ENCODE measurements at places on chromosomes 4 and X.

GRCh38 chr4:88737307-88737941 is 39.8 kb upstream of the NAP1L5 start:
- no peak for DNase-seq

DNA sequence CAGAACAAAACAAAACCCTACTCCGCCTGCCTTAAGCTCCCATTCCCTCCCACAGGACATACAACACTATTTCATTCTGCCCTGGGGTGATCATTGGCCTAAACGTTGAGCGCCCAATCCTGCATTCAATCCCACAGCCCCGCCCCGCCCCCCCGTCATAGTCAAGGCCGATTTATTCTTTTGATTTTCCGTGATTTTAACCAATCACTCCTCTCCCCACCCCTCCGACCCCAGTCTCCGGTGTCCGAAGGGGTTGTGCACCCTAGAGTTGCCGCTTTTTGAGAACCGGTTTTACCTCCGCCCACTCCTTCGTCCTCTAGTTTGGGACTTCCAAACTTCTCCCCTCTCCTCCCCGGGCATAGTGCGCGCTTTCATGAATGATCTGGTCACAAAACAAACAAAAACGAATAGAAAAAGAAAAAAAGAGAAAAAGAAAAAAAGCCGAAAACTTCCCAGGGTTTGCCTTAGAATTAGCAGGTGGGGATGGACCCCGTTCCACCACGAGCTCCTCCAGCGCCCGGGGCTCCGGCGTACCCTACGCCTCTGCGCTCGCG is 446 bp upstream of the UBE2A start:
- DNase-seq: no peak

DNA sequence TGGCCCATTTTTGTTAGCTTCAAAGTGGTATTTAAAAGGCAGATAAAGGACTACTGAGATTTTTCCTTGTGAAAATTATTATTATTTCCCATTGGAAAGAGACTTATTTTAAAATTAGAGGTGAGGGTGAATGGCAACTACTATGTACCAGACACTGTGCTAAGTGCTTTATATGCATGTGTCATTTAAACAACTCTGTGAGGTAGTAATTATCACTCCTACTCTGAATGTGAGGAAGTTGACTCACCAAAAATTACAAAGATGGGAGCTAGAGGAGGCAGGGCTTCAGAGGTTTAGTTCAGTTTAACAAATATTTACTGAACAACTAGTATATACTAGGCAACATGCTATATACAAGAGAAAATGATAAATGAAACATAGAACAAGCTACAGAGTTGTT is 78.2 kb downstream of the MSL3 start:
- no peak for DNase-seq

GRCh38 chr4:102505708-102506107 is 4.5 kb downstream of the NFKB1 start:
- no peak for DNase-seq

- DNase-seq: no peak
Observed at GRCh38 chrX:130100180-130100579, 10.1 kb downstream of the ELF4 start.

DNA sequence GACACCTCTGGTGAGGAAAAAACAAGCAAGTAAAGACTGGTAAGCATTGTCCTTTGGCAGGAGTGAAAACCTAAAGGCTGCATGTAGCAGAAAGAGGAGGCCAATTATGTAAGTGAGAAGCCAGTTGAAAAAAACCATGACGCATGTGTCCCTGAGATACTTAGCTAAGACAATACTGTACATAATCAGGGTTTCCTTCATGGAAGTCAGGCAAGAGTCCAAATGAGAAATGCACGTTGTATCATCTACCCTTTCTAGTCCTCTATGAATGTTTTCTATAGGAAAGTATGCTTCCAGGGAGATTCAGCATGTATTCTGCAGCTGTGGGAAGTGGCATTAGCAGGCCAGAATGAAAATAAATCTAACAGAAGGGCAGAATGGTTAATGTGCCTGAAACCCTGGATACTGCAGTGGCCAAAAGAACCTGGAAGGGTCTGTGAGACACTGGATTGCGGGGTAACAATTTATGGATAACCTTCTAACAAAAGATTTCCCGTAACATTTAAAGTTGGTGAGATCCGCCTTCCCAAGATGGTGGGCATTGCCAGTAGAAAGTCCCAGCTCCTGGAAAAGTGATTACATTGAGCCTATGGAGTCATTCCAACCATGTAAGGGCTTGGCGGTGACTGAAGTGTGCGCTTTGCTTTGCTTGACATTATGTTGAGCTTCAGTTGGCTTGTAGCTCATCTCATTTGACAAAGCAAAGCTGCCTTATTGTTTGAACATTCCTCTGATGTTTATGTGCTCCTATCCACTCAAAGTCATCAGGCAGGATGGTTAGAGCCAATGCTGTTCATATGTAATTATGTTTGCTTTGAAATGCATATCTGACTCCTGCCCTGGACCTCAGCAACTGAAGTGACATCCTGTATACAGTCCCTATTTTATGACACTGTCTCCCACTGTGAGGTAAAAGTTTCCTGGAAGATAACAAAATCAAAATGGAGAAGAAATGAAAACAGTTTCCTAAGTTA is 200.4 kb downstream of the ARHGAP24 start:
- DNase-seq: no peak
